ENCODE measurements at places on chromosomes 2 and 18. TPM values are rescaled to one million over a fixed set of nuclear protein-coding genes. Genes with fewer than 3 reads are reported as not detected.

- no peak for DNase-seq
Measured at GRCh38 chr18:33264566-33264965, 176.0 kb downstream of the CCDC178 start.

The ERFE gene
- total RNA-seq, result 0.79 TPM

- peak; percentile 84 for DNase-seq
Measured at GRCh38 chr2:240556553-240557100, 1.2 kb downstream of the ANKMY1 start.

- no peak for DNase-seq
Measured at GRCh38 chr2:55076721-55077120, 26.5 kb upstream of the RTN4 start.

GRCh38 chr2:12270876-12271588, 445.7 kb upstream of the TRIB2 start:
- no peak for DNase-seq

The MTCL1 gene
- total RNA-seq, result 7.4 TPM

The CEBPZOS gene
- 33.3 TPM for total RNA-seq

Measured in posterior vena cava (tissue), 2 donors.